Stimulated activated CD4-positive, alpha-beta T cell treated with anti-CD3 and anti-CD28 coated beads, Interleukin-4, amount 100 ng/mL, for 48 hours (primary cell): ENCODE measurements at places on chromosomes 12 and 14.

- DNase-seq, result no peak
These were observed 24.5 kb downstream of the PPFIBP1 start for GRCh38 chr12:27548301-27549199.

DNA sequence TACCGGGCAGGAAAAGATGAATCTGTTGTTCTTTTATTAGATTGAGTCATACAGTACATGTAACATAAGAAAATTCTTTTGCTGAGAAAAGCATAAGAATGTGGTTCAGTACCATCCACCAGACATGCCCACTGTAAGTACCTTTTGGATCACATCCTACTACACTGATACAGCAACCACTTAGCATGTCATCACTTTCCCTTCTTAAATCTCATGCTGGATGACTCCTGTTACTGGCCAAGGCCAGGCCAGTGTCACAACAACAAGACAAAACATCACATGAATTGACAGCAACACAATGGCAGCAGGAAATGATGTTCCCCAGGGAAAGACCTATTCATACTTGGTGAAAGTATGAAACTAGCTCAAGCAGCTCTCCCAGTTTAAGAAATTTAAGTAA lies 46.4 kb downstream of the STXBP6 start:
- DNase-seq, result no peak

DNA sequence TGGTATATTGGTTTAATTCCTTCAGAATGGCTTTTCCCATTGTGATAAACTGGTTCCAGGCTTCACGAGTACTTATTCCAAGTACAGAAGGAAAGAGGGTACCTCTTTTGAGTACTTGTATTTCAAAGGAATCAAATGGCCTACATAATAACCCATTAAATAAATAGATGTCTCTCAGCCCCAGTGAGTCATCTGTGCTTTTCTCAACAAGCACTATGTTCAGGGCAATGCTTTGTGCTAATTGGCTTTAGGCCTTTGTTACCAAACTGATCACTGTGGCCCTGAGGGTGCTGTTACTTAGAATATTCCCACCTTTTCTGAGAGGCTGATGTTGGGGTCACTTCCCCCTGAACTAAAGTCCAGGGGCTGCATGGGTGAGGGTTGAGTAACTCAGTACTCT lies 107.1 kb downstream of the LRRK2 start:
- no peak for DNase-seq

DNA sequence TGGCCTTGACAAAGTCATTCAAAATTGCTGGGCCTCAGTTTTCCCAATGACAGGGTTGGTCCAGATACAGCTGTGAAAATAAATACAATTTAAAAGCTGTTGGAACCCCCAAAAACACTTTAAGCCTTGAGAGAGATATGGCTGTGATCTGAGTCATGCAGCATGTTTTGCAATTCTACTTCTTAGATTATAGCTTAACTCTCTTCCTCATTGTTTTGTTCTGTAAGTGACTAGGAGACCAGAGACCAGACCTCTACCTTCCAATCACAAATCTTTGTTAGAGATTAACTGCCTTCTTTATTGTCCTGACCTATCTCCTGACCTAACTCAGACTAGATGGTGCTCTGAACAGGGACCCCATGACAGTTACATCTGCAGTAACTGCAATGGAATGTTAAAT lies 198.1 kb downstream of the STXBP6 start:
- DNase-seq, result no peak

DNA sequence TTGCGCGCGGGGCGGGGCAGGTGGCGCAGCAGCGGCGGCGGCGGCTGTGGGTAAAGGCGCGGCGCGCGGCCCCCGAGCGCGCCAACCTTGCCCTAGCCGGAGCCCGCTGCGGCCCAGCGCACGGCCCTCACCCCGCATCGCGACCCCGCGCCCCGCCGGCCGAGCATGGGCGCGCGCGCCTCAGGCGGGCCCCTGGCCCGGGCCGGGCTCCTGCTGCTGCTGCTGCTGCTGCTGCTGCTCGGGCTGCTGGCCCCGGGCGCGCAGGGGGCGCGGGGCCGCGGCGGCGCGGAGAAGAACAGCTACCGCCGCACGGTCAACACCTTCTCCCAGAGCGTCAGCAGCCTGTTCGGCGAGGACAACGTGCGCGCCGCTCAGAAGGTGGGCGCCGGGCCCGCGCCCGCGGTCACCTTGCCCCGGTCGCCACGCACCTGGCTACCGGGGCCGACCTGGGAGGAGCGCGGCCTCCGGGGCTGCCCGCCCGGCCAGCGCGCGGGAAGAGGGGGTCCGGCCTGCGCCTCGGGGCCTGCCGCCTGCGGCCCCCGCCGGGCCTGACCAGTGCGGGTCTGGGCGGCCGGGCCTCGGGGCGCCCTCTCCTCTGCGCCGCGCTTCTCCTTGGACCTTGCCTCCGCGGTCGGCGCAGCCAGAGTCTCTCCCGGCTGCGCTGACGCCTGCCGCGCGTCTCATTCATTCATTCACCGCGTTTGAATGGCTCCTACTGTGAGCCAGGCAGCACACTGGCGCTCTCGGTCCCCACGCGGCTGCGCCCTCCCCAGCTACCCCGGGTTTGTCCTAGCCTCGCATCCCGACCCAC lies at the start of gene BRI3BP:
BRI3BP (plus strand) TSS at position 20 of the 811 bp plus-strand sequence; CDS start at position 166, 146 bp downstream.
- peak; percentile 44 for DNase-seq

- no peak for DNase-seq
These were observed 37.5 kb downstream of the ACACB start for GRCh38 chr12:109153821-109154441.

DNA sequence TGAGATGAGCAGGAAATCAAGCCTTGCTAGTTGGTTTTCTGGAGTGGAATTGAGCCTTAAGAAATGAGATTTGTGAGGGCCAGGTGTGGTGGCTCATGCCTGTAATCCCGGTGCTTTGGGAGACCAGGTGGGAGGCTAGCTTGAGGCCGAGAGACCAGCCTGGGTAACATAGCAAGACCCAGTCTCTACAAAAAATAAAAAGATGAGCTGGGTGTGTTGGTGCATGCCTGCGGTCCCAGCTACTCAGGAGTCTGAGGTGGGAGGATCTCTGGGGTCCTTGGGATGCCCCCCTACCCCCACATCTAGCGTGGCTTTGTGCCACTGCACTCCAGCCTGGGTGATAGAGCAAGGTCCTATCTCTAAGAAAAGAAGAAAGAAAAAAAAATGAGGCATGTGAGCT lies 104.2 kb upstream of the RTL1 start:
- no peak for DNase-seq

- DNase-seq, result no peak
These were observed 444.8 kb upstream of the SOX5 start for GRCh38 chr12:24394246-24394645.

GRCh38 chr14:67620217-67620785 lies 581 bp downstream of the ARG2 start:
- no peak for DNase-seq

DNA sequence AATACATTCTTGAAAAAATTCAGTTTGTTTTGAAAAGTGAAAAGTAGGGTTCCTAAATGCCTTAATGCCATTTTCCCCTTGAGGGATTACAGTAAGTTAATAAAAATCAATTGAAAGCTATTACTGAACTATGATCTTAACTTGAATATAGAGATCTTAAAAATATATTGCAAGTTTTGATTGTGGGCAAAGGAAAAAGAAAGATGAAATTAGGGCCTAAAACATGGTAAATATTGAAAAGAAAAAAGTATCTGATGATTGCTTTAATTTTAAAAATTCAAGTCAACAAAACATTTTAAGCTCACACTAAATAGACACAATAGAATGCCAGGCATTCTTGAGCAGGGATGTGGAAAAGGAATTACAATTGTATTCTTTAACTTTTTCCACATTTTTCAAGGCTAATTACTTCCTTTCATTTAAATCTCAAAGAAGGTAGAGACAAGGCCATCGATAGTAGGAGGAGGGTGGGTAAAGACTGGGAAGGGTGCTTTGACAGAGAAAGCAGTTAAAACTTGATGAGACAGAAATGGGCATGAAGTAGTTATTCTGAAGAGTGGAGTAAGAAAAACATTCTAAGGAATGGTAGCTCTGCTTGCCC lies 294.4 kb downstream of the NELL2 start:
- DNase-seq, result no peak

DNA sequence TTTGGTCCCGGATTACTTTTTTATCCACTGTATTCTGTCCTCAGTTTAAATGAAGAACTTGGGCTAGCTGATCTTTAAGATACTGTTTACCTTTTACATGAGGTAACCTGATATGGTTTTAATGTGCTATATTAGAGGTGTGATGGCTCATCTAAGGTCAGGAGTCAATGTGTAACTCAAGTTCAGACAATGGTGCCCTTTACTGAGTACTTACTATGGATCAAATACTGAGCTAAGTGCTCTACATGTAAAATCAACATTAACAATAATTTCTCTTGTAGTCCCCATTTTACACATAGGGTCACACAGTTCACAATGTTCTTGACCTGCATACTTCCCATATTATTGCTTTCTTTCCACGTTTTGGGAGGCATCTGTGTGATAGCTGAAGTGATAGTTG lies 79.2 kb downstream of the CEP83 start:
- DNase-seq, result no peak

DNA sequence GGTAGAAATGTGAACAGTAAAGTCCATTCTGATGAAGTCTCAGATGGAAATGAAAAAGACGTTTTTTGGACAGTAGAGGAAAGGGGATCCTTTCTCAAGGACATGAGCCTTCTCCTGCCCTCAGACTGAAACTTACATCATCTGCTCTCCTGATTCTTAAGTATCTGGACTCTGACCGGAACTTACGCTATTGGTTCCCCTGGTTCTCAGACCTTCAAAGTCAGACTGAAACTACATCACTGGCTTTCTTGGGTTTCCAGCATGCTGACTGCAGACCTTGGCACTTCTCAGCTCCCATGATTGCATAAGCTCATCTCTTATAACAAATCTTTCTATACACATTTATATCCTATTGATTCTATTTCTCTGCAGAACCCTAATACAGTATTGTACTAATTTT lies 291.0 kb downstream of the SNAPC1 start:
- DNase-seq, result no peak

- peak; percentile 2 for DNase-seq
These were observed 515.7 kb upstream of the ATXN7L3B start for GRCh38 chr12:74021937-74022336.

- no peak for DNase-seq
These were observed 5.5 kb downstream of the OR10AD1 start for GRCh38 chr12:48197549-48197970.

- DNase-seq, result no peak
These were observed 22.9 kb downstream of the NDUFA12 start for GRCh38 chr12:94980577-94980976.

DNA sequence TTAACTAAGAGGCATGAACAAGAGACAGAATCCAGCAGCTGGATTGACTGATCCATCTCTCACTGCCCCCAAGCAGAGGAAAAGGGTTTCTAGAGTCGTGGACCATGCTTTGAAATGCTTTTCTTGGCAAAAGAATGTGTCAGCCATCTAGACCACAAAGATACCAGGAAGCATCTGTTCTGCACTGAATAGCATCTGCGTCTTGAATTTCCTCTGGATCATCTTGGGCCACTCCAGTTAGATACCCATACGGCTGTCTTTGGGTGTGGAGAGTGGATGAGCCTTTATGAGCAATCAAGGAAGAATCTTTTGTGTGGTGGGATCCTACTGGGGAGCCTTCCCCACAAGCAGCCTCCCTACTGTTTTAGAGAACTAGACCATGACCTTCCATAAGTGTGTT lies 16.0 kb upstream of the RFX4 start:
- no peak for DNase-seq

DNA sequence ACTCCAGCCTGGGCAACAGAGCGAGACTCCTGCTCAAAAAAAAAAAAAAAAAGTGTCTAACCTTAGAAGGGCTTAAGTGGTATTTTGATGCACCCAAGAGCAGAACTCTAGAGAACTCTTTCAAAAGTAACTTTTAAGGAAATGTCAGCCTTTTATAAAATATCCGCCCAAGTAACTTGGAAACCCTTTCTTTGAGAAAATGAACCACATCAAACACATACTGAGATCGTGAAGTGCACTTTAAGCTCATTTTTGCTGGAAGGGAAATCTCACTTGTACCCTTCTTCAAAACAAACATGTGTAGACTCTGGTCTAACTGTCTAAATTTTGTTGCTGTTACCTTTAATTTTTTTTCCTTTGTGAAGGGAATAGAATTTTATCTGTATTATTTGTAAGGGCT lies 5.5 kb downstream of the C12orf56 start:
- no peak for DNase-seq

- DNase-seq, result no peak
These were observed 44.2 kb downstream of the CCDC175 start for GRCh38 chr14:59532419-59532818.

GRCh38 chr14:100706200-100706599 lies 20.5 kb upstream of the DLK1 start:
- no peak for DNase-seq

DNA sequence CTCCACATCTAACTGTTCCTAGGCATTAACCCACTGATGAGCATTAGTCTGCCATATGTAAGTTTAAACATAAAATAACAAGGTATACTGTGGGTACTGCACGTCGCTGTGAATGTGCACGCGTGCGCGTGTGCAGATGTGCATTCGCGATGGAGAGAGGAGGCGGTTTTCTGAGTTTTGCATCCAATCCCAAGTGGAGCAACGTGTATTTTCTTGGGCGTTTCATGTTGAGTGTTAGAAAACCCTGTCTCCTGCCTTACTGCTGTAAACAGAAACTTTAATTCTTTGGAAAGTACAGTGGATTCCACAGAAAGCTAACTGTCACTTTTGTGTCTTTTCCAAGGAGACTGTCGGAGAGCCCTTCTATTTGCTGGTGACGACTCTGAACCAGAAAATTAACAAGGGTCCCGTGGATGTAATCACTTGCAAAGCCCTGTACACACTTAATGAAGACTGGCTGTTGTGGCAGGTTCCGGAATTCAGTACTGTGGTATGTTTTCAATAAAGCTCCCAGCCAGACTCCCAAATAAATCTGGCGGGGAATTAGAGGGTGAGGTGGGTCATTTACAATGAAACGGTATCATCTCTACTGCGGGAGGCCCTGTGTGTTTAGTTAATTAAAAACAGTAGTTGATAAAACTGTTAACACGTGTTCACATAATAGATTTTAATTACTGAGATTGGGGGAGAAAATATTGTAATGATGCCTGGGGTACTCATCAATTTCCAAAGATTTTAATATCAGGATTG lies 116.5 kb downstream of the PLXNC1 start:
- DNase-seq, result no peak

GRCh38 chr12:60489071-60489470 lies 893.2 kb downstream of the SLC16A7 start:
- DNase-seq, result no peak

GRCh38 chr14:20690848-20691640 lies 2.5 kb downstream of the ANG start:
- DNase-seq, result no peak

DNA sequence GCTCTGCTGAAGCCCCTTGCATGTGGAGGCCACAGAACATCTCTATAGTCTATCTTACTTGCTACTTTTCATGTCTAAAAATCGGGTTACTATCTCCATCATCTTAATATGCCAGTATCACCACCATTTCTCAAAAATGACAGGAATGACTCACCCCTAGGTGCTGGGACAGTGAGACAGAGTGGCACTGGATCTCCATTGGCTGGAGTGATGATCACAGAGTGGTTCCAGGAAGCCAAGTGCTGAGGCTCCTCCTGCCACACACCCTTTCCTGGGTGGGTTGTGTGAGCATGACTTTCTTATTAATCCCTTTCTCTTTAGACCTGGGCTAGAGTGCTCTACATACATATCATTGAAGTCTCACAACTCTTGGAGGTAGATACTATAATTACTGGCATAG lies 3.3 kb upstream of the ASCL1 start:
- no peak for DNase-seq

- no peak for DNase-seq
These were observed 26.2 kb downstream of the ATF1 start for GRCh38 chr12:50790081-50790480.
